ENCODE measurements at places on chromosomes 11 and 22.

GRCh38 chr11:34667810-34668582, 47.1 kb downstream of the EHF start:
- no peak for DNase-seq

GRCh38 chr11:68312117-68312779, at the start of gene LRP5:
Gene LRP5, plus strand, starts transcription at chr11:68312591. Its CDS starts 124 bp downstream, at chr11:68312715.
- no peak for DNase-seq

DNA sequence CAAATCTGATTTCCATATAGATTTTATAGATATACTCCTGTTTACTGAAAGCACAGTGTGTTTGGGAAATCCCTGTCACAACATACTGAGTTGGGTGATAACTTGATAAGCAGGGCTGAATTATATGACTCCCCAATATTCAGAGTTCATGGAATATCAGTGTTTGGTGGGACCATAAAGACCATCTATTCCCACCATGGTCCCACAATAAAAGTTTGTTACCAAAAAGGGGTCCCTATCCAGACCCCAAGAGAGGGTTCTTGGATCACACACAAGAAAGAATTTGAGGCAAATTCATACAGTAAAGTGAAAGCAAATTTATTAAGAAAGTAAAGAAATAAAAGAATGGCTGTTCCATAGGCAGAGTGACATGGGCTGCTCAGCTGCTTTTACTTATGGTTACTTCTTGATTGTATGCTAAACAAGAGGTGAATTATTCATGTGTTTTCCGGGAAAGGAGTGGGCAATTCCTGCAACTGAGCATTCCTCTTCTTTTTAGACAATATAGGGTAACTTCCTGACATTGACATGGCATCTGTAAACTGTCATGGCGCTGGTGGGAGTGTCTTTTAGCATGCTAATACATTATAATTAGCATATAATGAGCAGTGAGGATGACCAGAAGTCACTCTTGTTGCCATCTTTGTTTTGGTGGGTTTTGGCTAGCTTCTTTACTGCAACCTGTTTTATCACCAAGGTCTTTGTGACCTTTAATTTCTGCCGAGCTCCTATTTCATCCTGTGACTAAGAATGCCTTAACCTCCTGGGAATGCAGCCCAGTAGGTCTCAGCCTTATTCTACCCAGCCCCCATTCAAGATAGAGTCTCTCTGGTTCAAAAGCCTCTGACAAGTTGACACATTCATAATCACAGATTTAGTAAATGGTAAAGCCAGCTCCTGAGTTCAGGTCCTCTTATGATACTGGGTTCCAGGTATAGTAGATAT, 240.6 kb upstream of the PDGFD start:
- no peak for DNase-seq

- DNase-seq = no peak
Observed at GRCh38 chr11:57255618-57256017, 18.6 kb upstream of the APLNR start.

GRCh38 chr11:24206030-24206429, 290.8 kb upstream of the LUZP2 start:
- no peak for DNase-seq

DNA sequence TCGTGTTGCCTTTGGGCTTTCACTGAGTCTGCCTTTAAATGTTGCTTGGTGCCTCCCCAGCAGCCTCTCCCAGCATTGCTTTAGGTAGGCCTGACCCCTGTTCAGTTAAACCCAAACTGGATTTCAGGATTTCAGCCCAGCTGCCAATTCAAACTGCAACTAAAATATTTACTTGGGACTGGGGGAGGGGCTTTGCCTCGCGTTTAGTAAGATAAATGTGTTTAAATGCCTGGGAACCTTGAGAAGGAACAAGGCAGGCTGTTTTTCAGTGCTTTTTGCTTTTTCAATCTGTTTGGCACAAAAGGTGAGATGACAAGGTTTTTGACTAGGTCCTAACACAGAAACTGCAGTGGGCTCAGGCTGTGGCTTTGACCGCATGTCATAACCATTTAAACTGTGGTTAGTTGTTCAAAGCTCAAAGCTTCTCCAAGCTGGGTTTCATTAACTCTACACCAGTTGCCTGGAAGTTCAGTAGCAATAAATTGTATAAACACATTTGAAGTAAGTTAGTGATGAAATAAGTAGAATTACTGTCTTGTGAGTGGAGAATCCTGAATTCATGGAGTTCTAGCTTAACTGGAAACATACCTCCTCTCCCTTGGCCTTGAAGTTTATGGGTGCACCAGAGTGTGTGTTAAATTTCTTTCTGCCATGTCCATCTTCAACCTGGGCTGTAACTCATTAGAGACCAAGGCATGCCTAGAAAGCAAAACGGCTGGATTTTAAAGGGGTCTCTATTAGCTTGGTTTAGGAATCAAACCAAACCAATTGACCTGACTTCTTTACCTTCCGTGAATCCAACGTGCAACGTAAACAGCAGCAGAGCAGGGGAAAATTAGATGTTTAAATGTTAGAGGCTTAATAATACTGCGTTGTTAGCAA, 3.6 kb downstream of the PKNOX2 start:
- no peak for DNase-seq

- no peak for DNase-seq
Observed at GRCh38 chr11:116366980-116367645, 405.7 kb downstream of the BUD13 start.

DNA sequence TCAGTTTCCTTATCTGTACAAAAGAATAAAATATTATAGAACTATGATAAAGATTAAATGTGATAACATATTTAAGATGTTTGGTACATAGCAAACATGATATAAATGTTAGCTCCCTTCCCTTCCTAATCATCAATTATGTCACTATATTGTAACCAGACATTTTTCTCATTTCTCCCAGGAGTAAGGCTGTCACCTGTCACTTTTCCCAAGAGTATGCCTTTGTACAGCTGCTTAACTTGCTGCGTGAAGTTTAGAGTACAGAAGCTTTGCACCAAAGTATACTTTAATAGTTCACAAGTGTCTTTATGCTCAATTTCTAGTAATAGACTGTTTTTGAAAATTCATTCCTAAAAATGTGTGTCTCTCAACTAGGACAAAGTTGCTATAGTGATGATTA, 186.9 kb downstream of the DLG2 start:
- no peak for DNase-seq

GRCh38 chr11:99952816-99953215, 734.3 kb upstream of the ARHGAP42 start:
- DNase-seq = no peak

DNA sequence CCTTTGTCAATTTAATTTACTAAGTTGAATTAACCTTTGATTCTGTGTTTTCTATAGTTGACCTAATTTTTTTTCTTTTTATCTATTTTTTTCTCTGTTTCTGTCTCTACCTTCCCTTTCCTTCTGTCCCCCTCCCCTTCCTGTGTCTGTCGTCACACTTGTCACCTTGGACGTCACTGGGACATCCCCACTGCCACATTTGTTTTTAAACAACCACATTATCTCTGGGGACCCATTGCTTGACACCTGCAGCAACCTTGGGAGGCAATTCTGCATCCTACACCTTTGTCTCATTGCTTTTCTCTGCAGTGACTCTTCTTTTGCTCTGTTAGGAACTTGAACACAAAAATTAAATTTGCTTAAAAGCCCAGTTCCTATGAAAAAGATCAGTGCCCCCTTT, 51.8 kb upstream of the TTC12 start:
- no peak for DNase-seq

DNA sequence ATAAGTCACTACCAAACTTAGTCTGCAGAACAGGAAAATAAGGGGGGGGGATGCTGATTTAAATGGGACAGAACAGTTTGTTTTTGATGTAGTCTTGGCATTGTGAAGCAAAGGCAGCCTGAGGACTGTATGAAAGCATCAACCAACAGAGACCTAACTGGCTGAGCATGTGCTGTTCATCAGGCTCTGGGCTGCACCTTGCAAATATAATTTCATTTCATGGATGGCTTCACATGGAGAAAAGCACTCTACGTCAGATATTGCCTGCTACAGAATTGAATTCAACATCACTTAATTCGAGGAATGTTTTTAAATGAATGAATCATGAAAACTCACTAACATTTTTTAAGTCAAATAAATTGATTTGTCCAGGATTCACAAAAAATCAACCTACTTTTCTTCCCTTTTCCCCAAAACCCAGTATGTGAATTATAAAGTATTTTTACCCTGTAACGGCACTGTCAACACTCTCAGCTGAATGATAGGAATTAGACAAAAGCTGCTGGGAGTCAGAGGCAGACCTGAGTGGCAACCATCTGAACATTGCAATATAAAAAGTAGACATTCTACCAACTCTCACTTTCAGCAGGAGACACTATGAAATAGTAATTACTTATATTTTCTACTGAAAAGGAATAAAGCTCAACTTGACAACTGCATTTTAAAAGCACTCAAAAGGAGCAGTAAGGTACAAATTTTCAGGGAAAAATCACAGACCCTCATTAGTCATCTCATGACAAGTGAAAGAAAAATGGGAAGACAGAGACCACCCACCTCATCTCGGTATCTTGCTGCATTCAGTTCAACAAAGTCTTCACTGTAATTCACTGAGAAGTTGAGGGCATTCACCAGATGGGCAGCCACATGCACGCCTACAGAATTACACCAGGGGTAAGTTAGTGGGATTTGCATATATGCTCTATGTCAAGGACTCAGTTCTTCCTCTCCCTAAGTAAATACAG, 47.5 kb downstream of the NOX4 start:
- no peak for DNase-seq

DNA sequence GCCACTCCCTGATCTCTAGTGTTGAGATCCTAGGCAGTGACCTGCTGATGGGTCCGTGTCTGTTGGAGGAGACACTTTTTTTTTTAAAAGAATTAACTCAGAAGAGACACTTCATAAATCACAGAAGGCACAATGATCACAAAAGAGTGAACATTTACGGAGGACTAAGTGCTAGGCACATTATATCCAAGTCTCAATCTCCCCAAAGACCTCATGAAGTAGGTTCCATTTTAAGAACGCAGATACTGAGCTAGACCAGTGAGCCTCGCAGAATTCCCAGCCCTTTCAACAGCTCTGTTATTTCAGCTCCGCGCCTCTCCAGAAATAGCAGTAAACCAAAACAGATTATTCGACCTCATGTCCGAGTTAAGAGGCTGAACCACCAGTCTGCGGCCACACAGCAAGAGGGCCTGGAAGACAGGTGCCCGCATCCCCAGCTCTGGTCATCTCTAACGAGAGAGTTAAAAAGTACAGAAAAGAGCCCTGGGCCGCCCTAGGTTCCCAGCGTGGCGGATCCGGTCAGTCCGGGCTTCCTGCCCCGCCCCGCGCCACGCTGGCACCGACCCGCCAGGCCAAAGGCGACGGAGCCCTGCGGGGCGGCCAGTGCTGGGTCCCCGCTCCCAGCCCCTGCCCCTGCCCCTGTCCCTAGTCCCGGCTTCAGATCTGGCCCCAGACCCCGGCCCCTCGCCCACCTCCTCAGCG, 612 bp downstream of the XBP1 start:
- DNase-seq = peak; percentile 23

GRCh38 chr11:416757-417621, 2.2 kb upstream of the SIGIRR start:
- DNase-seq = no peak

DNA sequence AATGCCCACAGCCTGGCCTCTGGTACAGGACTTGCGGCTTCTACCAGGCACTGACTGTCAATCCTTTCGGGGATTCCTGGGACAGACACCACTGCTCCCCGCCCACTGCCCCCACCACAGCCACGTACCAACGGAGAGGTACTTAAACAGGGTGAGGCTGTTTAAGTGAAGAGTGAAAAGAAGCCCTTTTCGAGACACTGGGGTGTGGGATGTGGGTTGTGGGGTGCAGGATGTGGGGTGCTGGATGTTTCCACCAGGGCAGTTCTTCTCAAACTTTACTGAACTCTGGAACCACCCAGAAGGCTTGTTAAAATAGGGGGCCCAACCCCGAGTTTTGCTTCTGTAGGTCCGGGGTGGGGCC, 34.2 kb upstream of the PRR5 start:
- peak; percentile 43 for DNase-seq

GRCh38 chr22:20044495-20045151, 23.7 kb downstream of the TANGO2 start:
- DNase-seq = no peak

DNA sequence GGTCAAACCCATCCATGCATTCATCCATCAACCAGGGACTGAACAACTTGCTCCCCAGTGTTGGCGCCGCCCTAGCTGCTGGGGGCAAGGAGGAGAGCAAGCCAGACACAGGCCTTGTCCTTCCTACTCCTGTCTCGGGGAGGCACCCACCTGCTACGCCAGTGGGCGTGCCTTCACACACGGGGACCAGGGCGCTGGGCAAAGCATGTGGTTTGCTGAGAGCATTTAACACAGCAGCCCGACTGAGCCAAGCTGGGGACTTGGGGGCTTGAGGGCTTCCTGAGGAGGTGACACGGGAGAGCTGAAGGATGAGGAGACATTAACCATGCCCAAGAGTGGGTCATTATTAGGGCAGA, 30.6 kb downstream of the CACNA1I start:
- no peak for DNase-seq

- DNase-seq = no peak
Observed at GRCh38 chr11:128955636-128956035, 13.0 kb upstream of the TP53AIP1 start.

DNA sequence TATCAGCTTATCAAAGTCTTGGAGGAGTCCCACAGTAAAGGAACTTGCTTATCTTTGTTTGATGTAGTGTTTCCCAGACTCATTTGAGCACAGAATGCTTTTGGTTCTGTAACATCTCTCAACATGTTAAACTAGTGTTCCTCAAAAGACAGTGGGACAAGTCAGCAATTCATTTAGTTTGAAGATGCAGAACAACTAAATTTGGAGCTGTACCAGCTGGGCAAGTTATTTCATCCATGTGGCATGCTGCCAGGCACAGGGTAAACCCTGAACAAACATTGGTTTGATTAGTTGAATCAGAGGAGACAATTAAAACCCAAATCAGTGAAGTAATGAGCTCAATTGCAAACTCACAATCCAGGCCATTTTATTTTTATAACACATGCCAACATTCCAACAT, 141.2 kb downstream of the CSNK2A3 start:
- no peak for DNase-seq

DNA sequence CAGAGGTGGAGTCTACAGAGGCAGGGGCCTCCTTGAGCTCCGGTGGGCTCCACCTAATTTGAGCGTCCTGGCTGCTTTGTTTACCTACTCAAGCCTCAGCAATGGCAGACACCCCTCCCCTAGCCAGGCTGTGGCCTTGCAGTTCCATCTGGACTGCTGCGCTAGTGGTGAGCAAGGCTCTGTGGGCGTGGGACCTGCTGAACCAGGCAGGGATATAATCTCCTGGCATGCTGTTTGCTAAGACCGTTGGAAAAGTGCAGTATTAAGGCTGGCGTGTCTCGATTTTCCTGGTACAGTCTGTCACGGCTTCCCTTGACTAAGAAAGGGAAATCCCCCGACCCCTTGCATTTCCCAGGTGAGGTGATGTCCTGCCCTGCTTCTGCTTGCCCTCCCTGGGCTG, 77.7 kb downstream of the GDPD4 start:
- no peak for DNase-seq

- DNase-seq = no peak
Observed at GRCh38 chr11:67118181-67118766, 789 bp upstream of the KDM2A start.

DNA sequence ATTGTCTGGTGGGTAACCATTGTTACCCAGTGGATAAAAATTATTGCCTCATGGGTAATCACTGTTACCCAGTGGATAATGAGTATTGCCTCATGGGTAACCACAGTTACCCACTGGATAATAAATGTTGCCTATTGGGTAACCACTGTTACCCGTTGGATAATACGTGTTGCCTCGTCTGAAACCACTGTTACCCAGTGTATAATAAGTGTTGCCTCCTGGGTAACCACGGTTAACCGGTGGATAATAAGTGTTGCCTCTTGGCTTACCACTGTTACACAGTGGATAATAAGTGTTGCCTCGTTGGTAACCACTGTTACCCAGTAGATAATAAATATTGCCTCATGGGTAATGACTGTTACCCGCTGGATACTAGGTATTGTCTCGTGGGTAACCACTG, 20.9 kb upstream of the NXPE4 start:
- DNase-seq = no peak

All from stimulated activated CD8-positive, alpha-beta memory T cell treated with anti-CD3 and anti-CD28 coated beads, Interleukin-2, amount 100 ng/mL, for 48 hours (primary cell).